Right ventricle myocardium inferior (tissue), 1 donor: ENCODE measurements at places on chromosomes 3 and 15.

GRCh38 chr3:46844881-46845312 lies 18.3 kb downstream of the MYL3 start:
- DNase-seq, result no peak

DNA sequence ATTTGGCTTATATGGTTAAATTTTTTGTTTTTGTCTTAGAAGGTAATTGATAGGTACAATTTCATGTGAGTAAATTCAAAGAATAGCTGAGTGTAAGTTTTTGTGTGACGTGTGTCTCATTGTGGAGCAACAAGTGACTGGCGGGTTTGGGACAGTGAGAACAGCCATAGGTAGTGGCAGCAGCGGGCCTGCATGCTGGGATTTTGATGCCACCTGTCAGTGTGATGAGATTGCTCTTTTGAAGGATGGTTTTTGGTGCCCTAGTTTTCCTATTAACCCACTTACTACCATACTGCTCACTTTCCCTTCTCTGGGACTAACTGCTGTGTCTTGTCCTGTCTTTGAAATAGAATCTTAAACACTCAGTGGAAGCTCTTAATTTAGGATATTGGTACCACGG lies 522.6 kb downstream of the NAALADL2 start:
- no peak for DNase-seq

DNA sequence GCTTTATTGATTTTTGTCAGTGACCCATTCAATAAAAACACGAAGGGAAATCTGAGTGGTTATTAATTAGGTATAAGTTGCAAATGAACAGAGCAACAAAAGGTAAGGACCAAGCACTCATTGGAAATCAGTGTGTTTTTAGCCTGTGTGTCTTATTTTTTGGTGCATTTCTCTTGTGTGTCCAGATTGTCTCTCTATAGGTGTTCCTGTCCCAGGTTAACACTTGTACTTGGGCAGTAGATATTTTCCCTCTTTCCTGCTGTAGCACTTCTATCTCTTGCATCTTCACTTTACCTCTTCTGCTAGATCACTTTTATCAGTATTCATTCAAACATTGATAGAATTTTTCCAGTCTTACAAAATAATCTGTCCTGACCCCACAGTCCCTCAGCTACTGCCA lies 37.0 kb downstream of the MAPK6 start:
- no peak for DNase-seq

DNA sequence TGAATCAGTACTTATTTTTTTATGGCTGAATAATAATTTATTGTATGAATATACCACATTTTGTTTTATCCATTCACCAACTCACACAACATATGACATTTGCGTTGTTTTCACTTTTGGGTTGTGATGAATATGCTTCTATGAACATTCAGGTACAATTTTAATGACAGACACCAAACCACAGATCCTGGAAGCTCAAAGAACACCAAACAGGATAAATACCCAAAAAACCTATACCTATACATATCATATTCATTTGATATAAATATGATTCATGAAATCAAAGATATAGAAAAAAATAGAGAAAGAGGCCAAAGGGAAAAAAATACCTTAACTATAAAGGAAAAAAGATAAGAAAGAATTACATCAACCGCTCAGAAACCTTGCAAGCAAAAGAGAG lies 35.8 kb downstream of the FAM240A start:
- DNase-seq, result no peak

DNA sequence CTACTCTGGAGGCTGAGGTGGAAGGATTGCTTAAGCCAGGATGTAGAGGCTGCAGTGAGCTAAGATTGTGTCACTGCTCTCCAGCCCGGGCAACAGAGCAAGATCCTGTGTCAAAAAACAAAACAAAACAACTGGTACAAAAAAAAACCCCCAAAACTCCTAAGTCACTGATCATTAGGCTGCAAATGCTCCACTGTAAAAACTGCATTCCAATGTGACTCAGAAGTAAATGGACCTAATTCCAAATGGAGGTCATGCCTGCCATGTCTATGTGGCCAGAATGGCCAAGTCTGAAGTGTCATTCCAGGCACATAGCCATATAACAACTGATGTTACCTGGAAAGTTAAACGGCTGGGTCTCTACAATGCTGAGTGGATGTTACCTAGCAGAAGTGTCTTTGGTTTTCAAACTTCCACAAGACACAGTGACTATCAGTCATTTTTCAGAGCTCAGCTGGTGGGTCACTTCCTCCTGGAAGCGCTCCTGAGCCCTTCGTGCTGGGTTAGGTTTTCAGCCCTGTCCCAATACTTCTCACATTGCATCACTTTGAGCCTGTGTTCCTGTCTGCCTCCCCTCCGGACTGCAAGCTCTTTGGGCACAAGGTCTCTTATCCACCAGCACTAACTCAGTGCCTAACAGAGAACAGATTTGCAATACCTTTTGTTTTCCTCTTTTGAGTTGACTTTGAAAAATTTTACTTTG lies 10.6 kb downstream of the FSTL1 start:
- DNase-seq, result no peak

GRCh38 chr3:114675104-114675503 lies 381.3 kb downstream of the TIGIT start:
- DNase-seq, result no peak

- DNase-seq, result no peak
Measured at GRCh38 chr3:43692085-43692855, 1.5 kb downstream of the ABHD5 start.

GRCh38 chr3:150038830-150039229 lies 68.1 kb upstream of the PFN2 start:
- DNase-seq, result no peak

- DNase-seq, result no peak
Measured at GRCh38 chr3:180548050-180548449, 53.9 kb upstream of the TTC14 start.

DNA sequence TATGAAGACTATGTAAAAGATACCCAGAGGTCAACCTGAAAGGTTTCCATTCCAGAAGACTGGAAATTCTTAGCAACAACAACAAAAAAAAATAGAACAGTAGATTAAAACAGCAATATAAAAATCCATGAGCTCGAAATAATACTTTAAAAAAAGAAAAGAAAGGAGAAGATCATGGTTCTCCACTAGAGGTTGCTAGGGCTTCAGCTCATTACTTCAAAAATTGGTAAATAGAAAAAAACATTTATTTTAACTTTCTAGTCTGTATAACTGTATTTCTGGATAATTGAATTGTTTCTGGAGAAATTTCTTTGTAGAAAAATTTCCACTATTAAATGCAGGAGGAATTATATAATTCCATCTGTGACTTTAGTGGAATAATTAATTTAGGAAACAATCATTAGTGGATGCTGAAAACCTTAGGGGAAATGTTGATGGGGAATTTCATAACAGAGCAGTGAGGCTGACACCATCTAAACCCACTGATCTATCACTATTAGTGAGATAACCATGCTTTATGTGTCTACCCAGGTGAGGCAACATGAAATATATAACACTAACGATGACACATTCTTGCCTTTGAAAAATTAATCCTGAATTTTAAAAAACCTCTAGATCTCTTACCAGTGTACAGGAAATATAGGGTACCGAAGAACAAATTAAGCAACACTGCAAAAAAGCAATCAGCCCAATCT lies 62.5 kb upstream of the SNRK start:
- DNase-seq, result no peak

DNA sequence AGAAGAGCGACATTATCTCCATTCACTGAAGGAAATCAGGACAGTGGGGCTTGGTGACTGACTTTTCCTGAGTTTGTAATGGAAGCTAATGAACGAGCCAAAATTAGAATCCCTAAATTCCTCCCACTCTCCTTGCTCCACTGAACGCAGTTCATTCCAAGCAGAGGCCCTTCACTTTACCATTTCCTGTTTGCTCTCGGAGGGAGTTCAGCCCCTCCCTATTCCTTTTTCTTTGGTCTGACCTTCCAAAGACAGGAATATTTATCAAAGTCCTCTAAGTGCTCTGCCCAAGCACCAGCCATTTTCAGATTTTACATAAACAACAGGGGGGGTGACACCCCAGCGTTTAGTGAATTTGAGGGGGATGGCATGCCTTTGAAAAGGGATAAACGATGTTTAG lies 24.0 kb upstream of the PTPRG start:
- no peak for DNase-seq

DNA sequence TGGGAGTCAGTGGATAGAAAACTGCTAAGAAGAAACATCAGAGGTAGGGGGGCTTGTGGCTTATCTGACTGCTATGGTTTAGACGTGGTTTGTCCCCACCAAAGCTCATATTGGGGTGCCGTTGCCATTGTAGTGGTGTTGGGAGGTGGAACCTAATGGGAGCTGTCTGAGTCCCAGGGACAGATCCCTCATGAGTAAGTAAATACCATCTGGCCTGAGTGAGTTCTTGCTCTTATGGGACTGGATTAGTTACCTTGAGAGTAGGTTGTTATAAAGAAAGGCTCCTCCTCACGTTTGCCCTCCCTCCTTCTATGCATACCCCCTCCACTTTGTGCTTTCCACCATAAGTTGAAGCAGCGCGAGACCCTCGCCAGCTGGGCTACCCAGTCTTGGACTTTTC lies 53.4 kb upstream of the VILL start:
- no peak for DNase-seq

GRCh38 chr3:124639406-124640237 lies 90.6 kb upstream of the UMPS start:
- no peak for DNase-seq

- no peak for DNase-seq
Measured at GRCh38 chr3:114454551-114455251, 160.9 kb downstream of the TIGIT start.

- DNase-seq, result no peak
Measured at GRCh38 chr15:79887054-79887930, 9.5 kb downstream of the MTHFS start.

DNA sequence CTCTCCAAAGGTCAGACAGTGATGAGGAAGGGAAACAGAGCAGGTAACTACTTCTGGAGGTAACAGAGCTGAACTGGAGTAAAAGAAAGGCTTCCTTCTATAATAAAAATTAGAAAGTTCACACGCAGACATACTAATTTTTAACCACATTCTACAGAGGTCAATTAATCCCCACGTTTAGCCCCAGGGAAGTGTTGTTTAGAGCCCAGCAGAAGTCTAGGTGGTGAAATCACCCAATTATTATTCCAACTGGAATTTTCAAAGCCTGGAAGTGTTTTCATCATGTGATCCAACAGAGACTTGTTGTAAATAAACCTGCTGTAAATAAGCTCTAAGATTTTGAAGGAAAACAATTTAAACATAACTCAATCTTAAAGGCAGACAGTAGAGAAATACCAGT lies 6.8 kb downstream of the ALDH1A2 start:
- DNase-seq, result no peak

- no peak for DNase-seq
Measured at GRCh38 chr3:9727041-9727595, 4.4 kb upstream of the BRPF1 start.

DNA sequence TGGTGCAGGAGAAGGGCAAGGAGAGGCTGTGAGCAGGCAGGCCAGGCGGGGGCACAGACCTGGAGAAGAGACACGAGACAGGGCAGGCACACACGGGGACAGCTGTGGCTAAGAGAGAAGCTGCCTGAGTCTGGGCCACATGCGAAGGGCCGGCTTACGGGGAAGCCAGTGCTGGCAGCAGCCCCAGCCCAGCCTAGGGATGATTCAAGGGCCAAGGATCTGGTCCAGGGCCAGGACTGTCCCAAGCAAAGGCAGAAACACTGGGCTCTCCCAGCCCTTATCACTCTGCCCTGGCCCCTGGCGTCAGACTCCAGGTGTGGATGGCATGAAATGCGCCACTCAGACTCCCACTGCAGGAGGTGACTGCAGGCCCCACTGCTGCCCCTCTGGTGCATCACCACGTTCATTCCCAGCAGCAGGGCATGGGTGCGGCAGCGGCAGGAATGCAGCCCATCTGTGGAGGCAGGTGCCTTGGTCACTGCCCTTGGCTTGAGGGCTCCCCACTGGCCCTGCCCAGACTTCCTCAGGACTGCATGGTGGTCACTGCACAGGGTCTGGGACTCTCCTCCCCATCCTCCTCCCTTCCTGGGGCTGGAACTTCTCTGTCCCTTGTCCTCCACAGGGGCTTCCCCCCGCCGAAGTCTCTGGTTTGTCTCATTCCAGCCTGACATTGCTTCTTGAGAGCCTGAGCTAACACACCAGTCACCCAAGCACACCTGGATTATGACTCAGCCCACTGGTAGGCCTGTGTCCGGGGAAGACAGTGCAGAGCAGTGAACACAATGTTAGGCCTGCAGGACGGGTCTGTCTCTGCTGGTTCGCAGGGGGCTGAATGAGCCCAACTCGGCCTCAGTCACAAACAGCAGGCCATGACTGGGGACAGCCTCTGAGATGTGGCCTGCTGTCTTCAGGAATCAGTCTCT lies 69.3 kb downstream of the TBC1D2B start:
- DNase-seq, result peak; percentile 90

DNA sequence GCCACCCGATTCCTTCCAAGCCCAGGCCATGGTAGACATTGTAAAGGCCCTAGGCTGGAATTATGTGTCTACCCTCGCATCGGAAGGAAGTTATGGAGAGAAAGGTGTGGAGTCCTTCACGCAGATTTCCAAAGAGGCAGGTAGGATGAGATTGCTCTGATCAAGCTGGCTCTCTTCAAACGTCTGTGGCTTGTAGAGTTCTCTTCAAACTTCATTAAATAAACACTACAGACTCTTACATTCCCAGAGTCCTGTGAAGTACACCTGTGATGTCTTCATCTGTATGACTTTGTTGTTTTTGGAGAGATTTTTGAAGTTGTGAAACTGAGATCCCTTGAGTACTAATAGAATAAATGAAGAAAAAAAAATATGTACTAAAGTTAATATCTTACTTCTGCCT lies 285.6 kb downstream of the GRM7 start:
- no peak for DNase-seq

DNA sequence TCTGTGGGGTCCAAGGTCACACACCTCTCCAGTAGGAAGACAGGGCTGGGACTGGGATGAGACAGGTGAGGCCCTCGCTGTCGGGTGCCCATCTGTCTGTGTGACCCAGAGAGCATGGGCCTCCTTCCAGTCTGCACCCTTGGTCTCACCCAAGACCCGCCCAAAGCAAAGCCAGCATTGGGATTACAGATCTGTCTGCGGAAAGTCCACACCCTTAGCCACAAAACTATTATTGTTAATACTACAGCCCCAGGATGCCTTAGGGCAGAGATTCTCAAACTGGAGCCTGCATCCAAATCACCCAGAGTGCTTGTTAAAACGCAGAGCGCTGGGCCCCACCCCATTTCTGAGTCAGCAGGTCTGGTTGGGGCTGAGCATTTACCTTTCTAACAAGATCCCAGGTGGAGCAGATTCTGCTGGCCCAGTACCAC lies 58.5 kb upstream of the ZNF148 start:
- DNase-seq, result no peak

DNA sequence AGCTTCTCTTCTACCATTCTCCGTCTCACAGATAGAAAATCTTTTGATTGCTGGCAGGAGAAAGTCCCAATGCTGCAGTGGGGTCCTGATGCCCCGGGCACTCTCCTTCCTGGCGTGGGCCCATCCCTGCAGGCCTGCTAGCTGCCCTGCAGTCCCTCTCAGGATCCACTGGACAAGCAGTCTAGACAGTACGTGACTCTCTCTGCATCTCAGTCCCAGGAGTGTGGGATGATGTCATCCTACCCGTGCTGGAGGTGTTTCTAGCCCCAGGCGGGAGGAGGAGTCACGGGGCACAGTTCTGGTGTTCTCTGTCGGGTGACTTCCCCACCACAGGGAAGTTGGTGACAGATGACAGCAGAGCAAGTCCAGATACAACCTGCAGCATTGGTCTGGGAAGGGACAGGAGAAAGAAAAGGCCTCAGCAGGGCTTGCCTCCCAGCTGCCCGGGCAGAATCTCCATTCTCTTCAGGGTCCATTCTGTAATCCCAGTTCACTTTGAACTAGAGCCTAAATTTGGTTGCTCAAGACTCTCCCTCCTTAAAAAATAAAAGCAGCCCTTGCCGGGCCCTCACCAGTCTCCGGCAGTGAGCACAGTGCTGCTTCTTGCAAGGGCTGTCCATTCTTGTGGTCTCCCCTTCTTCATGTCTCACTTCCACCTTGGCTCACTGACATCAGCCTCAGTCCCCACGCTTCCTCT lies 30.6 kb downstream of the SLC28A1 start:
- peak; percentile 86 for DNase-seq
